Dorsolateral prefrontal cortex (tissue), 122 donors: ENCODE measurements at places on chromosomes 11 and 22.

GRCh38 chr11:8204025-8204424 is 35.2 kb upstream of the RIC3 start:
- DNase-seq: no peak

DNA sequence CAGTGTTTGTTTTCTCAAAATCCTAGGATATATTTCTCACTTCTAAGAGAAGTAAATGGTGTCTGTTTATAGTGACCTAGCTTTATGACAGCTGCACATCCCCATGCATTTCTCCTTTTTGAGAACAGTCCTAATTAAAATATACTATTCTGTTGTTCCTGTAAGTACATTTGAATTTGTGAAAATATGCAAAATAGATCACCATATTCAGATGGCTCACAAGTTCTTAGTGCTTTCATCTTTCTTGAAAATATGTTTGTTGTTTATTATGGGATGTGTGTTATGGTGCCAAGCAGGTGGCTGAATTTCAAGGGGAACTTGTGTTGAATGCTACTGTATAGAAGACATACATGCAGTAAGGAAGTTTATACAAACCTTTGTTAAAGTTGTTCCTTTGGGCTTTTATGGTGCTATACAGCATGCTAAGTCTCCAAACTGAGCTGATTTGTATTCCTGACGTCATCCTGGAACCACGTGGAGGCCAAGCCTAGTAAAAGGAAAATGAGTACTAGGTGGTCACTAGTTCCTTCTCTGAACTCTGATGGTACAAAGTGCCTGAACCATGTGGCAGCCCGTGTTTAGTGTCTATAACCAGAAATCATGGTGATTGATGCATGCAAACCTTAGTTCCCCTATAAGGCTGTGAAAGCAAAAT is 7.8 kb upstream of the VSTM5 start:
- DNase-seq: no peak

- DNase-seq: no peak
These were observed 48.8 kb downstream of the OSBP2 start for GRCh38 chr22:30743257-30744020.

- no peak for DNase-seq
These were observed 30.4 kb downstream of the OPCML start for GRCh38 chr11:133501643-133502539.

GRCh38 chr22:17770180-17771077 is 3.8 kb downstream of the BID start:
- no peak for DNase-seq

GRCh38 chr11:58186938-58187337 is 1.9 kb upstream of the OR9Q2 start:
- no peak for DNase-seq
